ENCODE measurements at places on chromosomes 4 and X.

GRCh38 chr4:1260418-1261106, 11.6 kb upstream of the CTBP1 start:
- no peak for DNase-seq

DNA sequence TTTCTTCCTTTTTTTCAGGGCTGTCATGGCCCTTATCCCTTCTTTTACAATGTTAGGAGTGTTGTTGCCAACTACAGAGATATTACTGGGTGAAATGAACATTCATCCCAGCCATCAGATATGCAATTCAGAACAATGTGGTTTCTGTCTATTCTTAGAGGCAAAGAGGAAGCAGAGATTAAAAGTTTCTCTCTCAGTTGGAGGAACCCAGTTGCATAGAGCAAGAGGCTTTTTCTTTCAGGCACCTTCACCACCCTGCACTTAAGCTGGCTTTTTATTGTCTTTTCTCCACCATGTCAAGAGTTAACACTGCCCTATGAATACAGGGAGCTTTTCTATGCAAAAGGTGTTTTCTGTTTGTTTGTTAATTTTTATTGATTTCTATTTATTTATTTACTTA, 1559.6 kb upstream of the IGFBP7 start:
- no peak for DNase-seq

DNA sequence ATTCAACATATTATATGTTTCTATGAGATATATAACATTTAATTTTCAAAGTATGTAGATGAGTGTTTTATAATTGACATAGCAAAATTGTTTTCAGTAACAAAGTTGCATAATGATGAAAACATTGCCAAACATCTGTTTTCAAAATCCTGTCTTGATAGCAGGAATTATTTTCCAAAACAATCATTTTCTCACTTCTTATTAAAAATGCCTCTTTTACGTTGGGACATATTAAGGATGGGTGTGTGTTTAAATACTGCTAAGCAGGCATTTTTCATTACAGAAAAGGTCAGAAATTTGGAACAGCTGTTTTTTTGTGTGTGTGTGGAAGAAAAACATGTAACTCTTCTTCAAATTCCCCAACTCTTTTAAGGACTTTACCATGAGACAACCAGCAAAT, 452.0 kb downstream of the SPRY1 start:
- no peak for DNase-seq

GRCh38 chr4:156798438-156798837, 173.2 kb downstream of the PDGFC start:
- no peak for DNase-seq

- no peak for DNase-seq
Observed at GRCh38 chr4:148288448-148288847, 153.8 kb downstream of the NR3C2 start.

DNA sequence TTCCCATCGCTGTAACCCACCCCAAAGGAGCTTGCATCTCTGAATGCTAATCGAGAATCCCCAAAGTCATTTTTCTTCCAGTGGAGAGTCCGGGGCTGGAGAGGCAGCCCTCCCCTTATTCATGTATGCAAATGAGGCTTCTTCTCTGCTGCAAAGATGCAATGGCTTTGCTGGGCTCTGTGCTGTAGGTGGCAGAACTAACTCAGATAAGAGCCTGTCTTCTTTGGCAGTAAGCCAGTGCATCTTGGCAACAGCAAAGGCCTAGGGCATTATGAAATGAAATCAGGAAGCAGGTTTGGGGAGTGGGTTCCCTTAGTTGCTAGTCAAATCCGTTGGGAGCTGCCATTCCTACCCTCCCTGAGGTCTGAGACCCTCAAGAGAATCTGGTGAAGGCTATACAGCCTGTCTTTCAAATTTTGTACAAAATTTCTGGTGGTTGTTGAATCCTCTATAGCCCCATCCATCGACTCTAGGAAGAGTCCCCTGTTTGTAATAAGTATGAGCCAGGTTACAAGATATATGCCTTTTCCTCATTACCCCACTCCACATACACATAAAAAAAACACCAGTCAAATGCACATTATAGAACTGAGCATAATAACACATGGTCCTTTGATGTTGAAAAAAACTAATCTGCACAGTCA, 290.6 kb upstream of the TAPT1 start:
- no peak for DNase-seq

DNA sequence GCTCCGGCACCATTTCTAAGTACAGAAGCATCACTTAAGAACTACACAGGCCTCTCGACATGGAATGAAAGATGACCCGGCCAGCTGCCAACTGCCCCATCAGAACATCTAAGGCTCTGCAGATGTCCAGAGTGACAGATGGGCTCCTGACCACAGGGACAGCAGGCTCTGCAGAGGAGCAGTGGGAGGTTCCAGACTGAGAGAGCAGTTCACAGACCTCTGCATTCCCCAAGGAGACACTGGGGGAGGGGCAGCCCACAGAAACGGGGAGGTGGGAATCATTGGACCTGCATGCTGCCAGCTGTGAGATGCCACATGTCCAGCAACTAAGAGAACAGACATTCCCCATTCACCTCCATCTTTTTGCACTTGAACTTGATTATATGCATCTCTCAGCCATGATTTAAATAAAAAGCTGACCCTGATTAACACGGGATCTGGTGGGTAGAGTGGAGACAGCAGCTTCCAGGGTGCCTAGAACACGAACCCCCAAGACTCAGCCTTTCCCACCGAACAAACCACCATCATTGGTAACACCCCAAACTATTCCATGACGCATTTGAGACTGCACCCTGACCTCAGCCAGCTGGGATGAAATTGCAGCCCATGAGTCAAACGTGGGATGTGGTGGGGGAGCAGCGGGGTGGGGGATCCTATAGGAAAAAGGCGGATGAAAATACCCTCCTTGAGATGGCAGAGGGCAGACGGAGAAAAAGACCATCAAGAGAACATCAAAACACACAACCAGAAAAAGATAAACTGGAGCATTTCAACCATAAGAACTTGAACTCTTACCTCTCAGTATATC, 47.2 kb downstream of the AFAP1 start:
- no peak for DNase-seq

- no peak for DNase-seq
Observed at GRCh38 chr4:145681518-145681917, 1.6 kb downstream of the C4orf51 start.

DNA sequence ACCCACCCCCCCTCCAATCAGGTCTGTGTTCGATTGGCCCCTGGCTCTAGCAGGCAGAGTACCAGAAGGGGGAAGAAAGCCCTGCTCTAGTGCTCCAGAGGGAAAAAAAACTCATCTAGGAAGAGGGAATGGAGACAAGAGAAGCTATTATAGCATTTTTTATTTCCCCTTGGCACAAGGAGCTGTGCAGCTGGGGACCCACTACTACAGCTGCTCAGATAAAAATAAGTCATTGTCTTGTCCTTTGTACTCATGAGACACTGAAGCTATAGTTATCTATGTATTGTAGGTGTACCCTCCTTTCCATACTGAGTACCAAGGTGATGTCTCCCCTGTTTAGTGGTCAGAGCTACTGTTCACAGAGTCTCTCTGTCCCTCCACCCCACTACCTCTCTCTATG, 14.3 kb downstream of the CCDC160 start:
- no peak for DNase-seq

GRCh38 chr4:304969-305680, at the start of gene ZNF732:
Gene ZNF732, minus strand, starts transcription at chr4:305474. Its CDS starts 164 bp downstream, at chr4:305310.
- DNase-seq = peak; percentile 45

DNA sequence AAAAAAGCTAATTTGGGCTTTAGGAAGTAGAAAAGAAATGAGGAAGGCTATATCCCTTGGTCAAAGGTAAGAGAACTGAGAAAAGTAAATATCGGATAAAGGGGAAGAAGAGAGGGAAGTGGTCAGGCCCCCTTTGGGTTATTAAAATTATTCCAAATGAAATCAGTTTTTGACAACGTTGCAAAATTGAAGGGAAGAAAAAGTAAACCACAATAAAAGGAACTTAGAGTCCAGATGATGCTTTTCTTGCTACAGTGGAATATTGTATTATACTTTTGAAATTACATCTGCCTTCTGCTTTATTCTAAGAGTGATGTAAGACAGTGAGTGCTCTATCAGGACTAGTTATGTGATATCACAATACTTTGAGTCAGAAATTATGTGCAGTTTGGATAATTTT, 59.4 kb upstream of the RBPJ start:
- no peak for DNase-seq

DNA sequence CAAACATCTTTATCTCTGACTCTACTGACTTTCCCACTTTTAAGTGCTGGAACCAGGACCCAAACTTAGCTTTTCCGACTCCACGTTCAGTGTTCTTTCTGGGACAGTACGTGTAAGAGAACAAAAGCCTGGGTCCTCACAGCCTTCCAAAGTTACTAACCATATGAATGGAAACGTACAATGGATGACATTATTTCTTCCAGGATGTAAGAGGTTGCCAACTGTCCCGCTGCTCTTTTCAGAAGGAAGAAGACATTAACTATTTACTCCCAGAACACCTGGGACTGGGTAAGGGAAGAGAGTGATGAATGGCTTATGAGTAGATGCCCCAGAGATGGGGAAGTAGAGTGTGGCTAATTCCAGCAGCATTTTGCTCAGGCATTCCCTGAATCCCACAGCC, 114.7 kb downstream of the TRAPPC11 start:
- no peak for DNase-seq

DNA sequence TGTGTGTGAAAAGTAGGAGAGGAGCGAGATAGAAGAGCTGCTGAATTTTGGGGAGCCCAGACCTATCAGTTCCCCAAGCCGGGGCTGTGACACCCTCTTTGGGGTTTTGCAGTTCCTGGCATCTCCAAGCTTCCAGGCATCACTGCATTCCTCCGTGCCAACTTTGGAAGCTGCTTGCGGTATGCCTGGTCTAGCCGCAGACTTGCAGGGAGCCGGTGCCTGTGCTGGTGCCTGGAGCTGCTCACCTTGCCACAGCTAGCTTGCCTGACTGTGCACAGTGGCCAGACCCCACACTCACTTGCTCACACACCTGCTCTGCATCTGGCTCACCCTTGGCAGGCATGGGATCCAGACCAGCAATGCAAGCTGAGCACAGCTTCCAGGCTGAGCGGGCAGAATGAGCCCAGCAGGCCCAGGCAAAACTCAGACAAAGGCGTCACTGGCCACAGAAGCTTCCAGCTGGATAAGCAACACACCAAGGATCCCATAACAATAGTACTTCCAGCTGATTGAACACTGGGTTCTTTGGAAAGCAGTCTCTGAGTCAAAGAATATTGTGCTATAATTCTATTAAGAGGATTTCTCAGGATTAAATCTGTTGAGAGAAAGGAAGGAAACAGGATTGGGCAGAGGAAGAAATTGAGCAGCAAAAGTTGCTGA, 390.9 kb downstream of the TEX13C start:
- DNase-seq = no peak

GRCh38 chr4:62548108-62548524, 1348.0 kb downstream of the ADGRL3 start:
- DNase-seq = no peak

- peak; percentile 54 for DNase-seq
Observed at GRCh38 chr4:171846232-171846631, 33.0 kb downstream of the GALNTL6 start.

GRCh38 chrX:109732017-109732801, 848 bp downstream of the ACSL4 start:
- no peak for DNase-seq

- DNase-seq = no peak
Observed at GRCh38 chrX:13235930-13236329, 83.9 kb downstream of the ATXN3L start.

DNA sequence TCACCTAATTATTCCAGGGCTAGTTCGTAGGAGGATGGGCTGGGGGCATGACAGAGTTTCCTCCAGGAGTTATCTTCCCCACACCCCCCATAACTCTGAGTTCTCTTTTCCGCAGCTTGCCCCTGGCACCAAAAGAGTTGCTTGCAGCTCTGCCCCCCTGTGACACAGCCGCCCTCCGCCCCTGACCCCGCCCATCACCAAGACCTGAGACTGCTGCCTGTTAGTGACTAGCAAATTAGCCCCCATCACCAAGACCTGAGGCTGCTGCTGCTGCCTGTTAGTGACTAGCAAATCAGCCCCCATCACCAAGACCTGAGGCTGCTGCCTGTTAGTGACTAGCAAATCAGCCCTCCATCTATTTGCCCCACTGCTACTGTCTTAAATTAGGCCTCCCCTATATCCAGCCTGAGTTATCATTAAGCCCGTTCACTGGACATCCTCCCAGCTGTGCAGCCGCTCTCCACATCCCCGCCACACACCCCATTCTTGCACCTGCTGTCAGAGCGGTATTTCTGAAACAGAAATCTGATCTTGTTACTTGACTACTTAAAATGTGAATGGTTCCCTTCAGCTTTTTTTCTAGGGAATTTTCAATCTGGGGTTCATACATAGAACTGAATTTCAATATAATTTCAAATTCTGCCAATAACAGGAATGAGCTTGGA, 1.5 kb upstream of the PAPSS1 start:
- no peak for DNase-seq

DNA sequence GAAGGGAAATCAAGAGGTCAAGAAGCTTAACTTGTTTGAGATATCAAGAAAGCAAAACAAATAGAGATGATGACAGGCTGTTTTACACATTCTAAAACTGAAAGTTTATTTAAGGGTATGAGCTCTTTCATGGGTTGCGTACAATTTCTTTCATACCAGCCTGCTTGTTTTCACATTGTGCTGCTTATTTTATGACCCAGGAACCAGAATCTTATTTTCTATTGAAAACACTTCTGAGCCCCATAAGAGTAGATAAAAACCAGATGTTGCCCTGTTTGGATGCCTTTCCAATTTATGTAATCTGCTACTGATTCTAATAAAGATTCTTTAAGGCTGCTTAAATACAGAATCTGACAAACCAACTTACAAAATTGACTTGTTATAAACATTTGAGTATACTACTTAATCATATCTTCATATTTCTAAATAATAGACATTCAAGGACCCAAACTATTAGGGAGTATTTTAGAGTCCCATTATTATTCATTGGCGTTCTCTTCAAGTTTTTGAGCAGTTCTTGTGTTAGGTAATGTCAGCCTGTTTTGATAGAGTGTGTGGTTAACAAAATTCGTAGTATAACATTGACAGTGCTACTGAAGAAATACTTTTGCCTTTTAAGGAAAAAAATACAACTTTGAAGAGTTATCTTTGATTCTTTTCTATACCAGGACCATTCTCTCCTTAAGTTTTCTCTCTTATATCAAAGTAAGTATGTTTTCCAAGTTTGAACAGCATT, 74.4 kb downstream of the PDLIM5 start:
- DNase-seq = no peak

DNA sequence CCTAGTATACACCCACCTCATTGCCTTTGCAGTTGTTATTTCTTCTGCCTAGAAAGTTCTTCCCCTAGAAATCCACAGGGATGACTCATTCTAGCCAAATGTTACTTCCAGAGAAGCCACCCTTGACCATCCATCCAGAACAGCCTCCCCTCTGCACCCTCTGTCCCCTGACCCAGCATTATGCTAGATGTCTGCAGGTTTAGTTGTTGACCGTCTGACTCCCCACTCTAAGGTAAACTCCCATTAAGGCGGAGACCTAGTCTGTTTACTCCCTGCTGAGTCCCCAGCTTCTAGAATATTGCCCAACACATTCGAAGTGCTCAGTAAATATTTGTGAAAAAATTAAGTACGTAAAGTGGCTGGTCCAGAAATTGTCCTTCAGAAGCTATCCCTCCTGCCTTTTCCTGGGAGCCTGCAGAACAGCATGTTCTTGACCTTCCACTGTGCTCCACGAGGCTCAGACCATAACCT, 11.0 kb downstream of the SRD5A3 start:
- DNase-seq = no peak

GRCh38 chr4:165124488-165124887, 11.8 kb upstream of the TMEM192 start:
- DNase-seq = no peak

- no peak for DNase-seq
Observed at GRCh38 chr4:184531008-184531407, 56.7 kb upstream of the IRF2 start.
